ENCODE measurements at places on chromosomes 2 and 18.

DNA sequence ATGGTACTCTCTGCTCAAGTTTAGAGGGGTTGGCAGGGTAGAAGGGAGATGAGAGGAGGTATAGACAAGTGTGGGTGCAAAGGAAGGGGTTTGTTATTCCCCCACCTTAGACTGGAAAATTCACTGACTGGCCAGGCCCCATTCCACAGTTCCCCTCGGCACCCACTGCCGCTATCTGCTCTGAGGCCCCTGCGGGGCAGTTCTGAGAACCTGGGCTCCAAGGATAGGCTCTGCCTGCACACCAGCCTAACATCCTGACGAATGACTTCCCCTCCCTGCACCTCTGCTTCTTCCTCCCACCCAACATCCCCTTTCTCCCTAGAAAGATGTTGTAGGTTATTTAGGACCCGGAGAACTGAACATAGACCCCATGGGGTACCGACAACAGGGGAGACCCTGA, 303.9 kb upstream of the HDAC4 start:
- no peak for DNase-seq

- DNase-seq = no peak
Measured at GRCh38 chr2:106521016-106521415, 33.9 kb downstream of the CD8B2 start.

- no peak for DNase-seq
Measured at GRCh38 chr18:50722311-50722710, 97.5 kb downstream of the MRO start.

DNA sequence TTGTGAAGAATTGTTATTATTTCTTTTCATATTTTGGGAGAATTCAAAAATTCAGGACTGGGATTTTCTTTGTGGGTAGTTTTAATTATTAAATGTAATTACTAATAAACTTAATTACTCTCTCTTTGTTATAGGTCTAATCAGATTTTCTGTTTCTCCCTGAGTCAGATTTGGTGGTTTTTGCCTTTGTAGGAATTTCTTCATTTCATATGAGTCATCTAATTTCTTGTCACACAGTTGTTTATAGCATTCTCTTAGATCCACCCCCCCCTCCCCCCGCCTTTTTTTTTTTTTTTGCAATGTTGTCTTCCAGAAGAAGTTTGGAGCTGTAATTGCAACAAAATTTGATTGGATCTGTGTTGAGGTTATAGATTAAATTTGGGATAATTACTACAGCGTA, 26.0 kb upstream of the GALR1 start:
- no peak for DNase-seq

DNA sequence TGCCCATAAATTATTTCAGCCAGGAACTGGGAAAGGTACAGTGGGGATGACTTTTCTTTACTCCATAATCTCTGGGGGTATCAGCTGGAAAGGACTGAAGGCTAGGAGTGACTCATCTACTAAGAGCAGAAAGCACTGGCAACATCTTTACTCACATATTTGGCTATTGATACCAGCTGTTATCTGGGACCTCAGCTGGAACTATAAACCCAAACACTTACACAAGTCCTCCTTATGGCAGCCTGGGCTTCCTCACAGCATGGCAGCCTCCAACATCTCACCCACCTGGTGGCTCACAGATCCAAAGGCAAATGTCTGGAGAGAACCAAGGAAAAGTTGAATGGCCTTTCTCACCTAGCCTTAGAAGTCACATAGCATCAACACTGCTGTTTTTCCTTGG, 379.0 kb upstream of the RND3 start:
- no peak for DNase-seq

GRCh38 chr2:85908506-85908905, 19.7 kb upstream of the ST3GAL5 start:
- no peak for DNase-seq
